Caco-2 (cell line): ENCODE measurements at places on chromosomes 7 and 10. TPM values are rescaled to one million over a fixed set of nuclear protein-coding genes. Genes with fewer than 3 reads are reported as not detected.

DNA sequence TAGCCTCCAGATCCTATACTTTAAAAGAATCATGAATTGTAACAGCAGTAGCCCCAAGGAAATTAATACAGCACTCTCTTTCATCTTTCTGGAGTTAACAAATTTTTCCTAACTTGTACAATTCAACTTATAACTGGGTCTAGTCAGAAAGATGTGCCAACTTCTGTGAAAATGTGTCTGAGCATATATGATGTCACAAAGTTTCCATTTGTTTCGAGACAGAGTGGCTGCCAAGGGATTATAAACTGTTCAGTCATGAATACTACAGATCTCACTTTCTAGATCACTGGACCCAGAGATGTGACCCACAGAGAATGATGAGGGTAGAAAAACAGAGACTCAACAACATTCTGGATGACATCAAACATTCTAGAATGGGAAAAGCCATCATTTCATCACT, 249.2 kb upstream of the PHF14 start:
- no peak for DNase-seq

- no peak for DNase-seq
These were observed 24.9 kb upstream of the SFRP5 start for GRCh38 chr10:97796651-97797050.

- DNase-seq = no peak
These were observed 4.9 kb downstream of the PRTFDC1 start for GRCh38 chr10:24947304-24948097.

Gene ZNF518A
- 47.2 TPM in 2 replicates for total RNA-seq

- no peak for DNase-seq
These were observed 144.9 kb downstream of the GRID1 start for GRCh38 chr10:86221442-86222335.

GRCh38 chr10:73807471-73807870, 3.9 kb downstream of the NDST2 start:
- no peak for DNase-seq

GRCh38 chr10:113436851-113437250, 116.0 kb upstream of the HABP2 start:
- no peak for DNase-seq

Gene CRYGN
- not detected in 2 replicates for total RNA-seq

DNA sequence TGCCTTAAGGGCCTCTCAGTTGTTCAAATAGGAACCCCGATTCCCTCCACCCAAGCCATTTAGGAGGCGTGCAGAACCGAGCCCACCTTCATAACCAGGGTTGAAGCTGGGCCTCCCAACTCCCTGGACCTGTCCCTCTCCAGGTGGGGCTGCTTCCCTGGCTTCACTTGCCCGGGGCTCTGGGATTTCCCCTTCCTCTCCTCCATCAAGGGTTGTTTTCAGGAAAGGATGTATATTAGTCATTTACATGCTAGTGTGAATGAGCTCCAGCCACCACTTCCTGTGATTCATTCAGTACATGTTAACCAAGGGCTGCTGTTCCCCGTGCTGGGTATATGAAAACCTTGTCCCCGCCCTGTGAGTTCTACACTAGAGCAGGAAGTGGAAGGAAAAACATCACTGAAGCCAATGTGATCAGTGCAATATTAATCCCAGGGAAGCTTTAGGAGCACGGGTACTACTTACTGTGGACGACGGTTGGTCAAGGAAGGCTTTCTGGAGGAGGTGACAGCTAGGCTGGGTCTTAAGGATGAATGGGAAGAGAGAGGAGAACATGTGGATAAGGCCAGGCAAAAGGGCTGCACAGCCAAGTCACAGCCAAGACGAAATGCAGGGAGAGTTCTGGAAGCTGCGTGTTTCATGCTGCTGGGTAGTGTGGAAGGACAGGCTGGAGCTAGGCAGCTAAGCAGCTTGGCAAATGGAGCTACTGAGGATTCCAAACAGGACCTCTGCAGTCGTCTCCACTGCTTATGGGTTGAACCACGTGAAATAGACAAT, 150.1 kb upstream of the SHH start:
- no peak for DNase-seq

DNA sequence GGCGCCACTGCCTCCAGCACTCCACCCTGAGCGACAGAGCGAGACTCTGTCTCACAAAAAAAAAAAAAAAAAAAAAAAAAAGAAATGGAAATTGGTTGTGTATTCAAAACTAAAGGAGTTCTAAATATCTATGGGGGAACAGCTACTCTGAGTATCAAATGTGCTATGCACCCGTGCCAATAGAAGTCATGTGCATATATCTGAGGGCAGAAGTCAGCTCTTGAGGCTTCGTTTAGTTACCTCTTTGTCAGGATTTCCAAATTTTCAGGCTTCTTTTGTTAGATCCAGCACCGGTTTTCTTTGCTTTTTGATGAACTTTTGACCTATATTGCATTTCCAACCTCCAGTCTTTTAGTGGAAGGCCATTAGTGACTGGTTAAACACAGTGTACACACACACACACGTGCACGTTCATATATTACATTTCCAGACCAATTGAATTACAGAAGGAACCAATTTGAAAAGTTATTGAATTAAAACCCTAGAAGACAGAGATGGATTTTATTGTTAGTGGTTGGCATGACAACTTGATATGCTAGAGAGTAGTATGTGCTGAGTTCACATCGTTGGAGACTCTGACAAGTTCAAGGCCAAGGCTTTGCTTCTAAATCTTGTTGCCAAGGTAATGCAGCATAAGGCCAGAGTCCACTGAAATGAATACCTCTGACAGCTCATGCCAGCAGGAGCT, 33.1 kb upstream of the ADD3 start:
- DNase-seq = peak; percentile 52

DNA sequence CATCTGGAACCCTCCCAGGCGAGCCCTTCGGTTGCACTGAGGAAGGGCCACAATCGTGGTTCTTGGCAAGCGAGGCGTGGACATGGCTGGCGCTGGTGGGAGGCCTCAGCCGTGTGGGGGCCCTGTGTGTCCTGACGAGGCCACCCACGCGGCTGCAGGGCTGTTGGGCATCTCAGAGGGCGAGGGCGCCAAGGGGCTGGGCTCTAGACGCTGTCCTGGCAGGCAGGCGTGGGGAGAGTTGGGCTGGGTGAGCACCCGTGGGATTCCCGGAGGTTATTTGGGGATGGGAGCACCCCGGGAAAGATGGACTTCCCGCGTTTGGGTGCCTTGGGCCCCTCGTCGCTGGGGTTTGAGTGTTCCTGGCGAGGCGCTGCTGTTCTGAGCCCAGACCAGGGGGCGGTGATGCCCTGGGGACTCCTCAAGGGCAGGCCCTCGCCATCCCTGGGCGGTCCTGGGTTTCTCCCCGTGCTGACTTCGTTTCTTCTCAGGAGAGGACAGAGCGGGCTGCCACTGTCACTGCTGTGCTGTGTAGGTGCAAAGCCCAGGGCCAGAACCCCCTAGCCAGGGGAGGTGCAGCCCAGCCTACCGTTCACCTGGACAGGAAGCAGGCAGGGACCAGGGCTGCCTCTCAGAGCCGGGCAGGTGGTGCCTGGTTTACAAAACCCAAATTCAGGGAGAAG, 87.2 kb downstream of the DNAJB6 start:
- no peak for DNase-seq

GRCh38 chr10:33306701-33307519, 27.6 kb downstream of the NRP1 start:
- no peak for DNase-seq
